ENCODE measurements at places on chromosomes 12 and 14.
A peak's percentile ranks its signal among the peaks of the same experiment; 100 is the strongest.

GRCh38 chr14:59281609-59282377, 93.3 kb downstream of the DAAM1 start:
- DNase-seq, result no peak

DNA sequence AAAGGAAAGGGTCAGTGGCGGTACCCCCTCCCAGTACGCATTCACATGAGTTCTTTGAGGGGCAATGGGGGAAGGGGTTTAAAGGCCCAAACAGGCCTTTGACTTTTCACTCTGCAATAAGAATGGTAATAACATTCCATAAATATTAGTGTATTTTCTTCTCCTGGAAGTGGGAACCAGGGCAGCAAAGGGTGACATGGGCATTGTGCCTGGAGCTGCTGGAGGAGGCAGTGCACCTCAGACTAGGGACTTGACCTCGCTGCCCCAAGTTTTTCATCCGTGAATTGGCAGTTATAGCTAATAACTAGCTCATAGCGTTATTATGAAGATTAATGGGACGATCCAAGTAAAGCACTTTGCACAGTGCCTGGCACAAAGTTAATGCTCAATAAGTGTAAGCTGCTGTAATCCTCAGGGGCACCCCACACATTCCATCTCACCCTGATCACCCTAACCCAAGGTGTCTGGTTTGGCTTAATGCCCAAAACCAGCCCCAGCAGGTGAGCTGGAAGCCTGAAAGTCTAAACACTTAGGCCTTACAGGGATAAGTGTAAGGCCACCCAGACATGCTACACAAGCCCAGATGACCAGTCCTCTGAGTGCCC, 2.8 kb upstream of the KCNH3 start:
- no peak for DNase-seq

DNA sequence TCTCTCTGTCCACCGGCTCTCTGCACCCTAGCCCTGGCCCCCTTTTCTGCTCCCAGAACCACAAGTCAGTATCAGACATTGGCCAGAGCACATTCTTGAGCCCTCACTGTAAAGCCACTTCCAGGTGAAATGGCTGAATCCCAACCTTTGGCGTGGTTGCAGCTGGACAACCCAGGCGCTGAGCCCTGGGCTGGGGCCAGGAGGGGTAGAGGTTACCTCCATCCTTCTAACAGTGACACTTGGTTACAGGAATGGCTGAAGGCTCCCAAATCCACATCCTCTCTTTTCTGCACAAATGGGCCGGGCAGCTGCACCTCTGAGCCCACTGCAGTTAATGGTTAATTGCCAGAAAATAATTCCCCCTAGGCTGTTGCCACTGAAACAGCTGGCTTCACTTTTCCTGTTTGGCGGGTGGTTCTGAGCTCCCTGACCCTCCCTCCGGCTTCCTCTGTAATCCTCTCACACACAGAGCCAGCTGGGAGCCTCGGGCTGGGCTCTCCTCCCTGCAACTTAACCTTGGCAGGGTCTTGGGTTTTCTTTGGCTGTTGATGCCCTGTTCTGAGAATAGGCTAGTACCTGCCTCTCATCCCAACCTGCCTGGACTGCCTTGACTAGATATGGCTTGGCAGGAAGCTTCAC, 44.1 kb downstream of the TSPAN11 start:
- no peak for DNase-seq

DNA sequence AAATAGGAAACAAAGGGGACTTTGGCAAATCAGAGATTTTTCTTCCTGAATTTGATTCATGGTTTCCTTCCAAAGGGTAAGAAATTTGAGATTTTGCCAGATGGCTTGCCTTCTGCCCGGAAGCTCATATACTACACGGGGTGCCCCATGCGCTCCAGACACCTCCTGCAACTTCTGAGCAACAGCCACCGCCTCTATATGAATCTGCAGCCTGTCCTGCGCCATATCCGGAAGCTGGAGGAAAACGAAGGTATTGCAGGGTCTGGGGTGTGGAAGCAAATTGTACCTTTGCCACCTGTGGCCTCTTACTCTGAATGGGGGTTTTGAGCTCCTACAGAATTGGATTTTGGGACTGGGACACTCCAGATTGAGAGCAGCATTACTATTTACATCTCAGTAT, 63.5 kb downstream of the FRMD6 start:
- DNase-seq, result no peak

GRCh38 chr14:35353409-35354172, 51.0 kb downstream of the NFKBIA start:
- no peak for DNase-seq

DNA sequence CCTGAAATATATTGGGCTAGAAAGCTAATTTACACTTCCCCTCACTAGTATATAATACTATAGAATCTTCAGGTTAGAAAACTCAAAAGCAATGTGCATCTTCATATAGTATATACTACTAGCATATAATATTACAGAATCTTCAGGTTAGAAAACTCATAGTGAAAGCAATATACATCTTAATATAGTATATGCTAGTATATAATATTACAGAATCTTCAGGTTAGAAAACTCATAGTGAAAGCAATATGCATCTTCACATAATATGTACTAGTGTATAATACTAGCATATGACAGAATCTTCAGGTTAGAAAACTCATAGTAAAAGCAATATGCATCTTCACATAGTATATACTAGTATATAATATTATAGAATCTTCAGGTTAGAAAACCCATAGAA, 329.6 kb downstream of the ZFP36L1 start:
- DNase-seq, result no peak

- no peak for DNase-seq
Observed at GRCh38 chr14:60657456-60658210, 8.4 kb upstream of the SIX1 start.

DNA sequence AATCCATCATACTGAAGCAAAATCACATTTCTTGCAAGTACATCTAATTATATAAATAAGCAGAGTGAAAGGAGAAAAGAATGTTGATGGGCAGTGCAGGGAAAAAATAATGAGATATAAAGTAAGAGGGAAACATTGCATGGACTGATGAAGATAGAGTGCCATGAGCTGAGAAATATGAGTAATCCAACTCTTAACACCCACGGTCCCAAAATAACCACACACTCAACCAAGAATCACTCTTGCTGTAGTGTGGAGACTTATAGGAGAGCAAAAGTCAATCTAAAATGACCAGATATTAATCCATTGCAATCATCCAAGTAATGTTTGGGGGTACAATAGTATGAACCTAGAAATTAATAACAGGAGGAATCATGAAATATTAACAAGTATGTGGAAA, 40.2 kb downstream of the MYF5 start:
- no peak for DNase-seq

GRCh38 chr14:65949711-65950516, 536.3 kb upstream of the CCDC196 start:
- DNase-seq, result no peak

- no peak for DNase-seq
Observed at GRCh38 chr12:29569132-29569757, 71.8 kb upstream of the OVCH1 start.

GRCh38 chr14:97319691-97320090, 522.5 kb downstream of the VRK1 start:
- DNase-seq, result no peak

- no peak for DNase-seq
Observed at GRCh38 chr14:87065366-87065765, 927.6 kb downstream of the GALC start.

- DNase-seq, result no peak
Observed at GRCh38 chr12:66152732-66153131, 17.1 kb downstream of the TMBIM4 start.

DNA sequence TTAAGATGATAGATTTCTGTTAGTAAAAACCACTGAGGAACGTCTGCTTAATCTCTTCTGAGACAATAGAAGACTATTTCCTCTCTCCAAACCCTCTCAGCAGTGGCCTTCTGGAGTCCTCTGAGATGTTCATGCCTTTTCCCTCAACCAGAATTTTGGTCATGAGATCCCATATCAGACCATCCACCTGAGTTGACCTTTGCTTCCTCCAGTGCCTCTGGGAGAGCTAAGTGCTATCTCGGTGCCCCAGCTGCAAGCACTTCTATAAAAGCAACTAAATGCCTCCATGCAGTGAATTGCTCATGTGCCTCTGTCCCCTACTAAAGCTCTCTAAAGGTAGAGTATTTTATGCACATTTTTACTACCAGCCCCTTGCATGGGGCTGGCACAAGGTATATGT, 172.8 kb upstream of the BCL2L14 start:
- DNase-seq, result no peak

GRCh38 chr12:56338308-56339157, at the start of gene IL23A:
Gene IL23A (plus strand): TSS chr12:56338884. CDS start chr12:56339045, 161 bp downstream.
- no peak for DNase-seq

- DNase-seq, result no peak
Observed at GRCh38 chr14:44297437-44297836, 209.6 kb downstream of the FSCB start.

DNA sequence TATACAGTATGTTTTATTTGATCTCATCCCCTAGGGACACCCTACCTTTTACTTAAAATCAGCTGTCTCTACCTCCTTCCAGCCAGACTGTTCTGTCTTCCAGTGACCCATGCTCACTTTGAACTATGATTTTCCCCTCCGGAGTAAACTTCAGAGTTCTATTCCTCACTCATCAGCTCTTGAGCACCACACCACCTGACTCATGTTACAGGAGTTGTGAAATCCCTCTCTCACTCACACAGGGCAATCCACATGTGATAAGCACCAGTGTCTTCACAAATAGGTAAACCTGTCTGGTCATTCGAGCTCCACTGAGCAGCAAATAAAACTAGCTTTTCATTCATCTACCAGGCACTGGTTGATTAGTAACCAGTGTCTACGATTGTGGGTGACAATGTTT, 177.3 kb upstream of the BMP4 start:
- no peak for DNase-seq

DNA sequence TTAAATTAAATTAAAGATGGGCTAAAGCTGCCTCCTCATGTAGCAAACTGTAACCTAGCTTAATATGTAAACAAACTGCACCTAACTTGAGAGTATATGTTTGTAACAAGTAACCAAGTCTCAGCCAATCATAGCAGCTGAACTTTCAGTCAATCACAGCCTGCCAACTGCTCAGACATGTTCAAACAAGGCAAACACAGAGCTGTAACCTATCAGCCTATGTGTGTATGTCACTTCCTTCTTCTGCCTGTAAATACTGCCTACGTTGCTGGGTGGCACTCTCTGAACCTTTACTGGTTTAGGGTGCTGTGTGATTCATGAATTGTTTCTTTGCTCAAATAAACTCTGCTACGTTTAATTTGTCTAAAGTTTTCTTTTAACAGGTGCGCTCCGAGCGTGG, 2.9 kb downstream of the SERPINA6 start:
- peak; percentile 9 for DNase-seq

- no peak for DNase-seq
Observed at GRCh38 chr12:64674367-64674922, 64.2 kb downstream of the RASSF3 start.

DNA sequence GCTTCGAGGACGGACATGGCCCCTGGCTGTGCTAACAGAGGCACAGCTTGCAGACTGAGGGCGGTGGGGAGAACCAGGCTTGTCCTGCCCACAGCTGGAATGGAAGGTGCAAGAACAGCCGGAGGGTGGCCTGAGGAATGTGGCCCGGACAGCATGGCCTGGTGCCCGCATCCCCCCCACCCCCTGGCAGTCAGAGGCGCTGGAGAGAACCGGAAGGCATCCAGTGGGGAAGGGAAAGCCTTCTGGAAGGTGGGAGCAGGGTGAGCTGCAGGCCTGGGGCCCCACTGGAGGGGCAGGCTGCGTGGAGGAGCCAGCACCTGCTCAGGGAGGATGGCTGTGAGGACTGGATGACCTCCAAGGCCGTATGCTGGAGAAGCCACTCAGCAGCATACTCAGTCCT, 8.1 kb upstream of the CYP46A1 start:
- no peak for DNase-seq

All from NCI-H1436 treated with DMSO at 0.1 percent for 48 hours (cell line).